RPMI8226 (cell line): ENCODE measurements at places on chromosomes 3 and 15.
A peak's percentile ranks its signal among the peaks of the same experiment; 100 is the strongest.

DNA sequence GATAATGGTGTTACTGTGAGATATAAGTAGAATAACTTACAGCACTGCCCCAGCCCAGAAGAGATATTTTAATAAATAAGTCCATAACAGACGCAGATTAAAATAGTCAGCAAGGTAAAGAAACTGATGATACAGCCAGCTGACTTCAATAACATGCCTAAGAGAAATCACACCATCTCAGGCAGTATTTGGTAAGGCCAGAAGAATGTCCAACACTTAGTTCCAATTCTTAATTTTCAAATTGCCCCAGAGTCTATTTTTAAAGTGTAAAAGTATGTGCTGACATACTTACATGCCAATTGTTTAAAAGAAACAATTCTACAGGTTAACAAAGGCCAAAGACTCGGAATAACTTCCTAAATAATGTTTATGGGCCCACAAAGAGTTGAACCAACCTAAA is 1.6 kb downstream of the GNB4 start:
- no peak for DNase-seq

DNA sequence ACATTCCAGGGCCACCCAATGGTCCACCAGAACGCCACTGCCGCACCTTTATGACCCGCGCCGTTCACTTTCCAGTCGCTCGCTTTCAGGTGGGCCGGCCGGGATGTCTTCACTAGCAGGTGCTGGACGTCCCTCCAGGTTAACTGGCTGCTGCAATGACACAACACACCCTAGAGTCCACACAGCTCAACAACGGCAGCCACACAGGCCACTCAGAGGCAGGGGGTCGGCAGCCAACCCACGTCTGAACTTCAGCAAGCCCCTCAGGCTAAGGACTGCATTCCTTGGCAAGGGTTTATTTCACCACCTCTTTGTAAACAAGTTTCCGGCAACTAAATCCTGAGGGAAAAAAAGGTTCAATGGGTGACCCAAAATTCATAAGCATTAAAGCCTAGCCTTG is 89.2 kb upstream of the SNRPA1 start:
- DNase-seq: no peak

DNA sequence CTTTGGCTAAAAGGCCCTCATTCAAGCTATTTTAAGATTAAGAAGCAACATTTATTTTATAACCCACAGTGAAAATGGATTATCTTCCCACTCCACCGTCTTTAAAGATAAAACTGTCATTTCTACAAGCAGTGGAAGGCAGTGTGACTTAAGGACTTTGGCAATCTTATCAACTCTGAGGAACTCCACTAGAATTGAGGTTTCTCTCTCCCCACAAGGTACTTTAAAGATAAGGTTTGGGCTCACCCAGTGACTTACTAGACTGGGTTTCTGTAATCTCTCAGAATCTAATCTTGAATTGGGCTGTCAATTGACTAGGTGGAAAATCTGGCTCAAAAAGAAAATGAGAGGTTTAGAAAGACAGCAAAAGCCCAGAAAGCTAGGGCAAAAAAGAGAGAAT is 21.7 kb downstream of the ZNF385D start:
- DNase-seq: no peak

- no peak for DNase-seq
Measured at GRCh38 chr3:133627789-133628188, 34.0 kb downstream of the TOPBP1 start.

DNA sequence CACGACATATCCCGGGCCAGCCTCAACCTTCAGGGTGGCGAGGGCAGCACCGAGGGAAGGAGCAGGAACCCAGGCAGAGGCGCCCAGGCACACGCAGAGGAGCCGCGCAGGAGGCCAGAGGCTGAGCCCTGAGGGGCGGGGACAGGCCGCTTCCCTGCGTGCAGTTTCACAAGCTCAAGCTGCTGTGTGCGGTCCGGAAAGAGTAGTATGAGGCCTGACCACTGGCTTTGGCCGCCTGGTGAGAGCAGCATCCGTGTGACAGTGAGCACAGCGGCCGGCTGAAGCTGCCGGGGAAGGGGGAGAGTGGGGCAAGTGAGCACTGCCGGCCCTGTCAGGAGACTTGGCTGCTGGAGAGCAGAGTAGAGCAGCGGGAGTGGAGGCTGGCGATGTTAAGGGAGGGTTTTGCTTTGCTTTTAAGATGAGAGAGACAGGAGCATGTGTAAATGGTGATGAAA is 8.7 kb downstream of the ZDHHC19 start:
- DNase-seq: no peak

- DNase-seq: no peak
Measured at GRCh38 chr3:141915766-141916165, 39.3 kb downstream of the ATP1B3 start.

- no peak for DNase-seq
Measured at GRCh38 chr3:133589503-133589902, 16.0 kb downstream of the CDV3 start.

DNA sequence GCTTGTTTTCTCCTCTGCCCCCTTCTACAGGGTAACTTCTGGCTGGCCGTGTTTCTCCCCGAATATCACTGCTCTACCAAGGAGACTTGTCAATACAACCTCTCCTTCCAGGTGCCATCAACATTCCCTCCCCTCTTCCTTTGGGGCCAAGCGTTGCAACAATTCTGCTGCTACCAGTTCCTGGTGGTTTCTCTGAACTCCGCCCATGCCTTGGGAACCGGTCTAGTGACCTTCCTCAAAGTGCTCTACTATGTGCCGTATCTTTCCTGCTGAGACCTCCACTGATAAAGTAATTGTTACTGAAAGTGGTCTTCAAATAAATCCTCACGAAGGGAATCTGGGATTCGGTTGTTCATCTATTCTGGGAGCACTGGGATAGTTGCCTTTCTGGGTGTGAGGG is 26.2 kb downstream of the PCSK6 start:
- DNase-seq: no peak

GRCh38 chr15:34754171-34754601 is 612 bp downstream of the GJD2 start:
- no peak for DNase-seq

- peak; percentile 12 for DNase-seq
Measured at GRCh38 chr15:67253549-67254237, 768 bp downstream of the AAGAB start.

- no peak for DNase-seq
Measured at GRCh38 chr3:163175970-163176369, 1679.4 kb downstream of the OTOL1 start.

- no peak for DNase-seq
Measured at GRCh38 chr3:128698211-128699047, 27.6 kb upstream of the RAB7A start.

DNA sequence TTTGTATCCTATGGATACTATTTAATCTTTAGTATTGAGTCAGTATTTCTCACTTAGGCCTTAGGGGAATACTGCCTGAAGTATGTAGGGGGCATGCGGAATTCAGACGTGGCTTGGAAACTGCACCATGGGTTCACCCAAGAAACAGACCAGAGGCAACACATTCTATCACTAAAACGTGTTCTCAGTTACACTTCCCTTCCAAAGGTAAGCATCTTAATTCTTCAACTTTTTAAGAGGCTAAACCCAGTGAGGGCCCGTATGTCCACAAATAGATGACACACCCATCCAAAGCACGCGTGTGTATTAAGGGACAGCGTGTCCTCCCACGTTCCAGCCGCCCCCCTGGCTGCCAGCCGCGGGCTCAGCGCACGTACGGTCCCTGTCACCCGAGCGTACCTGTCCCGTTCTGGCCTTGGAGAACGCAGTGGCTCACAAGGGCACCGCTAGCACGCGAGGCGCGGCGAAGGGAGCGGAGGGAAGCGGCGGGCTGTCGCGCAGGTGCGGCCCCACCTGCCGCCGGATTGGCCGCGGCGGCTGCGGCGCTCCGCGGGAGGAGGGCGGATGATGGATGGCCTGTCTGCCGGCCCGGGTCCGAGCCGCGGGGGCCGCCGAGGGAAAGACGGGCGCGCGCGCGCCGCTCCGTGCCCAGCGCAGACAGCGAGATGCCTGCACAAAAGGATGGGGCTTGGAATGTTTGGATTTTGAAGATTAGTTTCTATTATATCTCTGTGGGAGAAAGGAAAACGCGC is 1003.9 kb upstream of the NR2F2 start:
- DNase-seq: no peak

DNA sequence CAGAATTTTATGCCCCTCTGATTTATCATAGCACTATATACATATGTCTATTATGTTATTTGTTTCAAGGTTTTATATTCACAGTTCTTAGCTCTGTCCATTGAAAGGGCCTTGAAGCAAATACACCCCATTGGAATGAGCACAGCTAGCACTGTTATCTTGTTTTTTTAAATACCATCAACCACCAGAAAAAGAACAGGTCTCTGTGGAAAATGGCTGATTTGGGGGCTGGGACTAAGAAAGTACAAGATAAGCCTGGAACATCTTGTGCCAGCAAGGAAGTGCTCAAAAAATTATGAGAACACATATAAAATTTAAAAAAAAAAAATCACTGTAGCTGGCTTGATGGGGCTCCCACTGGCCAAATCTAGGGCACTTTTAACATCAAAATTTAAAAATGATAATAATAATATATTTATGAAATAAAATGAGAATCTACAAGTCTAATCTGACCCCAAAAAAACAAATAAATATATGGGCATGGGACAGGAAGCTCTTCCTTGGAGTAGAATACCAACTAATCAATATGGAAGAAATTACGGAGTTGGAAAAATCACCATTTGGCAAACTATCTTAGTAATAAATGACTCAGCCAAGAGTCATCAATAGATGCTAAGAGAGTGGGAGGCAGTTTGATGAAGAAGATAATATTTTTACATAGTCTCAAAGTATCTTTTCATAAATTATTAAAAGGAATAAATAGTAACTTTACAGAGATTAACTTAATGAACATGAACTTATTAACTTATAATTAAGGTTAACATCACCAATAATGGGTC is 20.5 kb downstream of the IFT80 start:
- DNase-seq: no peak

DNA sequence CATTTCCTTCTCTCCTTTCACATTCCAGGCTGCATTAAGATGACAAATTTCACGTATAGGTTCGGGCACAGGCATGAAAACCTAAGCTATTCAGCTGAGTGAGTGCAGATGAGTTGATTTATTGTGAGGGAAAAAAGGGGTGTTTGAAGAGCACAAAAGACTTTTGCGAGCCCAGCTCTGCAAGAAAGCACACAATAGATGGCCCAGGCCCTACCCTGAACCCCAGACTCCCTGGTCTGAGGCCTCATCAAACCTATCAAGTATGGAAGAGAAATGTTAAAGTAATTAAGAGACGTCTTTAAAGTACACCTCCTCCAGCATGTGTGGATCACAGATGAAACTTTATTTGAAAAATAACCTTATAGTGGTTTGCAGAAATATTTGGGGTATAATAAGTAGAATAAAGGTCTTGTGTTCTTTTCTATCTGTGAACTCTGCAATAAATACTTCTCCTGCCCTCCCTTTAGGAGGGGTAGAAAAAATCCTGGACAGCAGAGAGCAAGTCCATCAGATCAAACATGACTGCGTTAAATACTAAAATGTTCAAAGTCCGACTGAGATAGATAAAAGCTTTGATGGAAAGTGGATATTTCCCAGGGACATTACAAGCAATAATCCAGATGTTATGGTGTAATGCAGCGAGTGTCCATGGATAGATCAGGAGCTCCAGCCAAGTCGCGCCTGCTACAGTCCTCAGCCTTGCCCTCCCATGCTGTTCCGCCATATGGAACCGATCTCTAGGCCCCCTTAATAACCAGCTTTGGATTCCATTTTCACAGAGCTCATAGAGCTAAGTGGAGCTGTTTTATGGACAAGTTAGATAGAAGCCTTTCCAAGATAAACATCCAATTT is 121.5 kb downstream of the MCTP2 start:
- DNase-seq: no peak

DNA sequence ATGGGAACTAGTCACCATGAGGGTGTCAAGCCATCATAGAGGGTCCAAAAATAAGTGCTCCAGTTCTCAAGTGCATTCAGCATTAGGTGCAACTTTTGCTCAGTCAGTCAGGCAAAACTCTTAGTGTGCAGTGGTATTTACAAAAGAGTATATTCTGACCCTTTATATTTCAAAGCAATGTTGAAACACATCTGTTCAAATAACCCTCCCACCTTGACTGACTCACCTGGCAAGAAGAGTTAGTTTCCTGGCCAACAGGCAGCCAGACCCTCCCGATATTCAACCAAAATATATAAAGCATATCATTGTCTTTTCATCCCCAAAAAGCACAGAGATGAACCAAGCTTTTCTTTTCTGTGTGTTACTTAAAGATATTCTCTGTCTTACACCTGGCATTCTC is 7.6 kb upstream of the COL8A1 start:
- no peak for DNase-seq

DNA sequence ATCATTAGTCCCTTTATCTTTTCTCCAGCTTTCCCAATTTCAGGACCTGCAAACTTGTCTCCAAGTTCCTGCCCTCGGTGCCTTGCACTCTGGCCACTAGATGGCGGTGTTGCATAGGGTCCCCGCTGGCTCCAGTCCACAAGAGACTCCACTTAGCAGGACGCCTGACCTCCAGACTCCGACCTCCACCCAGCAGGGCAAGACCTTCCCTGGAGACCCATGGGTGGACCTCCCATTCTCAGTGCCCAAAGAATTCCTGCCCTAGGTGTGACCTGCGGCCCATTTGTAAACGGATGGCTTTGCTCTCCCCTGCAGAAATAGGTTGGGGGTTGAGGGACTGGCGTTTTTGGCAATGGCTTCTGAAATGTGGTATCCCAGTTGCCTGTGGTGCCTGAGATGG is 82.6 kb downstream of the LSM3 start:
- peak; percentile 75 for DNase-seq

- DNase-seq: no peak
Measured at GRCh38 chr3:38544926-38545325, 48.8 kb downstream of the EXOG start.

GRCh38 chr3:63809607-63810006 is 9.5 kb upstream of the C3orf49 start:
- no peak for DNase-seq

- DNase-seq: peak; percentile 82
Measured at GRCh38 chr15:30991255-30992235, at the start of gene MTMR10. Gene MTMR10 (minus strand): TSS chr15:30991628. CDS start chr15:30991506, 122 bp downstream.

DNA sequence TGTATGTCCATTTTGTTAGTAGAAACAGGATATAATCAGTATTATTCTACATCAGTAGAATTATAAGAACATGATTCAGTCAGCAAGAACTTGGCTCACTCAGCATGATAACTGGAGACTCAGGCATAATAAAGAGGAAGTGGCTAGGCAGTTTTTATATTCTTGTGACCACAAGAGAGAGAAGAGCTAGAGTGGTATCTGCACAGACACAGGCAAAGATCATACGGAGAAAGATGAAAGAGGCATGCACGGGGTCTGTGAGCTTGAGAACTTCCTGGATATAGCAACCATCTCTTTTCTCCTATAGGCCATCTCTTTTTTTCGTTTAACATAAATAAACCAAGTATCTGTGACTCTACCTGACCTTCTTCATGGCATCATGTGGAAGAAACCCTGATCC is 46.8 kb downstream of the MYO5A start:
- DNase-seq: peak; percentile 97

DNA sequence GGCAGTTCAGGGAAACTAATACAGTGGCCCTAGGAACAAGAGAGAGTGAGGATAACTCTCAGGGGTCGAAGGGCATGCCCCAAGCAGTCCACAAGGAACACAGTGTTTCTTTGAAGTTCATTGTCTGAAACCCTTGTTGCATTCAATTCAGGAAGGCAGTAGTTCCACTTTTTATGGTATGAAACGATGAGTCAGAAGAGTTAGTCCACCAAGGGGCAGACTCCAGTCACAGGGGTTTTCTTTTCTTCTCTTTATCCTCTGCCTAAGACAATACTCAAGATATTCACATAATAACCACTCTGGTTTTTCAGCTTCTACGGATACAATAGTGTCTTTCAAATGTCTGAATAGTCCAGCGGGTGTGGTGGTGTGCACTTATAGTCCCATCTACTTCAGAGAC is 23.7 kb upstream of the TICRR start:
- no peak for DNase-seq
